AG20443 (cell line): ENCODE measurements at places on chromosomes 5 and 9.

- no peak for DNase-seq
These were observed 150.8 kb upstream of the PPP1R26 start for GRCh38 chr9:135328485-135329417.

DNA sequence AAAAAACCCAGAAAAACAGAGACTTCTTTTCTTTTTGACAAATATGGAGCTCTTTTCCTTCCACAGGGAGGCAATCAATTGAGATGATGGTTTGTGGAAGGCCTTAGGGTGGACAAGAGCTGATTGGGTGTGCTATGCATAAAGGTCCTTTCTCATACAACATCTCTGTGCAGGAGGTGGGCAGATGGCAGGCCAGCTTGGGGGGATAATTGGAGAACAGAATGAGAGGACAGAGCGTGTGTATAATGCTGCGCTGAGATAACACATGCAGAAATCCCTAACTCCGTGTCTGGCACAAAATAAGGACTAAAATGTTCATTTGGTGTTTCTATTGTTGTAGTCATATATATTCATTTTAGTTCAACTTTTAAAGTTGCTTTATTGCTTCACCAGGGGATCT, 159.0 kb upstream of the MEF2C start:
- DNase-seq = no peak

GRCh38 chr9:123408313-123409262, 52.6 kb downstream of the CRB2 start:
- no peak for DNase-seq

DNA sequence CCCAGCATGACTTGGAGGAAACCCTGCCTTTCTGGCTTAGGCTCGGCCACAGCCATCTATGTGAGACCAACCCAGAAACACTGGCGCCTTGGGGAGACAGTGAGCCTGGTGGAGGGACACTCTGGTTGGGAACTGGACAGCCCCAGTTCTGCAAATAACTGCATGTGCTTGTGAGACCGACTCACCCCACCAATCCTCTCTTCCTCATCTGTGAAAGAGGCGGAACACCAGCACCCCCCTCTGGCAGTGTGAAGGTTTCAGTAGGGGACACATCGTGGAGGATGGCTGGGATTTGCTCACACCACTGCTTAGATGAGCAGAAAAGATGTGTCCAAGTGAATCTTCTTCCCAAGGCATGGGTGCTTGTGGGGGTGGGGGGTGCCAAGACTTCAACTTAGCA, 43.4 kb upstream of the N4BP3 start:
- DNase-seq = peak; percentile 52

- DNase-seq = no peak
These were observed 130.1 kb upstream of the OSMR start for GRCh38 chr5:38715696-38716095.

DNA sequence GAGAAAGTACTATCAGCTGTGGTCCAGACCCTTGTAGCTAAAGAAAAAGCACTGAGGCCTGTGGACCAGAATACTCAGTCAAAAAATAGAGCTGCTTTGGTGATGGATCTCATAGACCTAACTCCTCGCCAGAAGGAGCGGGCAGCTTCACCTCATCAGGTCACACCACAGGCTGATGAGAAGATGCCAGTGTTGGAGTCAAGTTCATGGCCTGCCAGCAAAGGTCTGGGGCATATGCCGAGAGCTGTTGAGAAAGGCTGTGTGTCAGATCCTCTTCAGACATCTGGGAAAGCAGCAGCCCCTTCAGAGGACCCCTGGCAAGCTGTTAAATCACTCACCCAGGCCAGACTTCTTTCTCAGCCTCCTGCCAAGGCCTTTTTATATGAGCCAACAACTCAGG, 8.9 kb downstream of the RAB24 start:
- no peak for DNase-seq

GRCh38 chr9:27154908-27155307, 45.9 kb downstream of the TEK start:
- peak; percentile 84 for DNase-seq

DNA sequence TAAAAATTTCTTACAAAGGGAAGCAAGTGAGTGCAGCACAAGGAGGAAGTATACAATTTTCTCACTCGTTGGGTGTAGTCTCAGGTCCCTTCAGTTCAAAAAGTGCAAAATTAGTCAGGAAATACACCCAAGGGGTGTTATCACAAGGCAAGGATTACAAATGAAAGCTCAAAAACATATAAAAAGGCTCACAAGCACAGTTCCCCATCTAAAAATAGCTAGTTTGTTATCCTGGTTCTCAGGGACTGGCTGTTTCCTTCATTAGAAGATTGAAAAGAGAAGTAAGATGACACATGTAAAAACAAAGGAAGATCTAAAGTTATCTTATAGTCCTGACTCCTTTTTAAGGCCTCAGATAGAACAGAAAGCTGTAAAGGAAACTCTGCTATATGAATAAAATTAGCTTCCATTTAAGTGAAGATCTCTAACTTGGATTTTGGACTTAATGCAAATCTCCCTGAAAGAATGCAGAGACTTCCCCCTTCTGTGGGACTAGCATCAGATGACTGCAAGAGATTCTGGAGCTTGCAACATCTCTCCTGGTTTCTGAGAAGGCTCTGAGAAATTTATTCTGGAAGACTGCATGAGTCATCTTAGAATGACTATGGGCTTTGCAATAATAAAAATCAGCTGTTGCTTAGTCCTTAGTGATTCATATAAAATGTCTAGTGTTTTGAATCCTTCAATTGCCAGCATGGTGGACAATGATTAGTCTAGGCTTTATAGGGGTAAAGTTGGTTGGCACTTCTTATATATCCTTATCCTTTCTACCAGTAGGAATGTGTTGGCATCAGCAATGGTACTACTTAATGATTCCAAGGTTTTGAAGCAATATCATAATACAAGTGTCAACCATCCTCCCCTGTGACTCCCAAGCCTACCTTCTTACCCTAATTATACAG, 25.4 kb downstream of the DAB2 start:
- peak; percentile 83 for DNase-seq

DNA sequence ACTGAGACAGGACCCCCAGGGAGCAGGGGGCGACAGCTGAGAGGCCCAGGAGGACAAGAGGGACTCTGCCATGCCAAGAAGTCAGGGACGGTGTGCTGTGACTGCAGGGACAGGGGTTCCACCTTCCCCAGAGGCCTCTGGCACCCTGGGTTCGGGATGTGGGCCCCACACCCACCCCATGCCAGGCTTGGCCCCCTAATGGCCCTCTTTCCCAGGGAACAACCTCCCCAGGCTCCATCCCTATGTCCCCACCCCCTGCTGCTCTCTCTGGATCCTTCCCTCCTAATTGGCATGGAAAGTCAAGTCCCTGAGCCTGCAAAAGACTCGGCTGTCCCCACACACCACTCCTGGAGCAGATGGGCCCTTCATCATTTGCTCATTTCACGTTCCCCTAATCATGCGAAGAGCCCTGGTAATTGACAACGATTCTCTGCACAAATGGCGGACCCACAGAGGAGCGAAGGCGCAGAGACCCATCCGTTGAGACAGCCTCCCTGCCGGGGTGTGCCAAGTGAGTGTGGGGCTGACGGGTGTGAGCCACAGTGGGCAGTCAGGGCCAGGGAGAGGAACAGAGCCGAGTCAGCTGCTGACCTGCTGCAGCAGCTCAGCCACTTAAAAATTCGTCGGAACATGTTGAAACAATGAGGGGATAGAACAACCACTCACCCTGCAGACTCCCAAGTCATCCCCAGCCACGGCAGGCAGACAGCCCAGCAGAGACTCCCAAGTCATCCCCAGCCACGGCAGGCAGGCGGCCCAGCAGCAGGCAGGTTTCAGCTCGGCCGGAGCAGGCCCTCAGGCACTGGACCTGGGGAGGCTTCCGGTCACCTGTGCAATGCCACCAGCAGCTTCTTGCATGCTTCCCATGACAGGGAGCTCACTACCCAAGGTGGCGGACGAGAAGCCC, 109.0 kb downstream of the VAV2 start:
- DNase-seq = no peak

GRCh38 chr9:136295055-136295454, 8.8 kb downstream of the CCDC187 start:
- DNase-seq = no peak

- no peak for DNase-seq
These were observed 40.1 kb upstream of the TIFAB start for GRCh38 chr5:135492319-135492626.

DNA sequence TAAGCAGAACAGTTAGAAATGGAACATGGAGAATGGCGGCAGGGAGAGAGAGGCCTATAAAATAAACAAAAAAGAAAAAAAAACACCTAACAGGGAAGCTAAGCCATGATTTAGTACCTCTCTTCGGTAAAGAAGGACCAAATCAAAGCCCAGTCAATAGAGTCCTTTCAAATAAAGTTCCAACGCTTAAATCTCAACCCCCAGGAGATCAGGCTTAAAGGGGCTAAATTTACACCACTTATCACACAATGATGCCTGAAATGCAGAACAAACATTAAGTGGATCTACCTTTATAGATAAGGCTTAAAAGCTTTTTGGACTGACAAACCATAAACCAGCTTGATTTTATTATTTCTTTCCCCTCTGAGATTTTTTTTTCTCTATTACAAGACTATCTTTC, 66.3 kb downstream of the PRELID2 start:
- no peak for DNase-seq

DNA sequence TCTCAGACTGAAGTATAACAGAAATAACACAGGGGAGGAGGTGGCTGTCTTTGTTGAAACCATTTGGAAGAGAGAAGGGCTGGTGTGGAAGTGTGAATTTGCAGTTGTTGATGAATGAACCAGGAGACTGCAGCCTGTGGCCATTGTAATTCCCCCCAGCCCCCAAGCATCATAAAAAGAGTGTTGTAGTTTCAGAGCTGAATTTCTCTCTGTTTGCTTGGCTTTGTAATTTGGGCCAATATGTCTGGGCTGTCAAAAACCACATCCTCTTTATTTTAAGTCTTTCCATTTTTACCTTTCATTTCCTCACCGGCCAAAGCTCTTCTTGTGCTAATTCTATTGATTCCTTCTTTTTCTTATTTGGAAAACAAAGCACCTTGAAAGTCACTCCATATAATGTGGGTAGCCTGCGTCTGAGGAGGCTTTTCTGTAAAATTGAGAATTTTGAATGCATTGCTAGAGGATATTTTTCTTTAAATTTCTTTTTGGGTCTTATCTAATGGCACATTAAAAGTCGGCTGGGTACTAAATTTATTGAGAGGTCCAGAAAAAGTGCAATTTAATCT, 383.3 kb downstream of the OSTF1 start:
- DNase-seq = no peak

DNA sequence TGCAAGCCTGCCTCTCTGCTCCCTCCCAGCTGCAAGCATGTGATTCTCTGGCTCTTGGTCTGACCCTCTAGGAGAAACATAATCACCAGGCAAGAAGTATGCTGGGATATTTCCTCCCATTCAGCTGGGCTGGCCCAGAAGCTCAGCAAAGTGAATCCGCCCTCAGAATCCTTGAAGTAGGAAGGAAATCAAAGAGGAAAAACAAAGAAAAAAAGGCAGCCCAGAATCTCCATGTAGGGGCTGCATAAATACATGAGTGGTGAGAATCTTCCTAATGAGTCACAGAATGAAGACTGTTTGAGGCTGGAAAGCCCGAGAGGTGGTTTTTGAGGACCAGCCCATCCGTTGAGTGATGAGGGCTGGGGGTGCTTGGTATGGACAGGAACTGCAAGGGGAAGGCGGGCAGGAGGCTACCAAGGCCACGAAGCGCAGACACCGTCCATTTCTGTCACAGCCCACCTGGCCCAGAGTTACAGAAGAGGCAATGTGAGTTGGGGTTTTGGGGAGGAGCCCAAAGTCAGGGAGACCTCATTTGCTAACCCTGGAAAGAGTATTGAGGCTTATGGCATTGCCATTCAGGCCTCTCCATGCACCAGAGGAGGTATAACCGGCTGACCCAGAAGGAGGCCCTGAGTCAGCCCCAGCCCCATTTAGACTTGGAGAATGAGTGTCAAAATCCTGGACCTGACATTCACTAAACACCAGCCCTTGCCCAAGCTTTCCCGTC, 33.4 kb upstream of the TGFBR1 start:
- DNase-seq = no peak

DNA sequence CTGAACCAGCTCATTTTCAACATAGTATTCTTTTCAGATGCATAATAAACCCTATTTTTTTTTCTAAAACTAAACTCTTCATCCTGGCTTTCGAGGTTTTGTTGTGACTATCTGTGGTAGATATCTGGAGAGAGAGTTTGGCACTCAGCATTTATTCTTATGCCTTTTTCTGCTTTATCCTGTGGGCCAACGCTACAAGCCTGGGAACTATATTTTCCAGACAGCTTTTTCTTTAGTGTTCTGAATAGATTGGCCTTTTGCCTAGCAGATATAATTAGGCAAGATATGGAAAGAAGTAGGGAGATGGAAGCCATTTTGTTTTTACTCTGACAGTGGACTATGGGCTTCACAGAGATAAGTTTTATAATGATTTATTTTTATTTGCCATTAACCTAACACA, 486.7 kb downstream of the TMEM232 start:
- DNase-seq = no peak

GRCh38 chr5:14190194-14191164, 47.3 kb downstream of the TRIO start:
- DNase-seq = peak; percentile 87

DNA sequence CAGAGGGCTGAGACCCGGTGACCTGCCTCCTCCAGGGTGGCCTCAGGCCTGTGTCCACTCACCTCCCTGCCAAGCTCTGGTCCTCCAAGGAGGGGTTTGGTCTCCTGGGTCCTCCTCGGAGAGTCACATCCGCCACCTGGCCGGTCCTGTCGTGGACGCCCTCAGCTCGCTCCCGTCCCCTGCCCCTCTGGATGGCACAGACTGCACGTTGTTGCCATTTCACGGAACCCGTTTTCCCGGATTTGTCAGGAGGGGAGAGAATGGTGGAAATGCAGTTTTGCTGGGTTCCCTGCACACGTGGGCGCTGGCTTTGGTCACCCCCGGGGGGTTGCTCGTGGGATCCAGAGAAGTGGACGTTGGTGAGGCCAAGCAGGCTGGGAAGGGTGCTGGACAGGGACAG, 62.7 kb downstream of the RXRA start:
- DNase-seq = no peak

- peak; percentile 68 for DNase-seq
These were observed 91.1 kb upstream of the RANBP3L start for GRCh38 chr5:36392818-36393217.

GRCh38 chr5:133121611-133122150, 69.9 kb downstream of the HSPA4 start:
- no peak for DNase-seq

DNA sequence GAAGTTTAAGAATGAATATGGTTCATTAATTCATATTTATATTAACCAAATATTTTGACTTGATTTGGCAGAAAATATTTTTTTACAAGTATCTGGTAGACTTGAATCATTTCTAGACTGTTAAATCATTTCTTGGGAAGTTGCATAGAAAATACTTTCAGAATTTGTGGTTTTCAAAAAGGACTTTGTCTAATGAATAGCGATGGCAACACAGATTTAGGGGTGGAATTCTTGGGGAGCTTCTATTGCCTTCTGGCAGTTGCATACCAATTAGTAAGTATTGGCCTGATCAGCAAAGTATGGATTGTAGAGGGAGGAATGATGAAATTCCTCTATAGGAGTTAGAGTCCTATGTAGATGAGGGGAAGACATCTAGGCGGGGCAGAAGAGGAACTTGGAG, 68.6 kb upstream of the CKMT2 start:
- no peak for DNase-seq

DNA sequence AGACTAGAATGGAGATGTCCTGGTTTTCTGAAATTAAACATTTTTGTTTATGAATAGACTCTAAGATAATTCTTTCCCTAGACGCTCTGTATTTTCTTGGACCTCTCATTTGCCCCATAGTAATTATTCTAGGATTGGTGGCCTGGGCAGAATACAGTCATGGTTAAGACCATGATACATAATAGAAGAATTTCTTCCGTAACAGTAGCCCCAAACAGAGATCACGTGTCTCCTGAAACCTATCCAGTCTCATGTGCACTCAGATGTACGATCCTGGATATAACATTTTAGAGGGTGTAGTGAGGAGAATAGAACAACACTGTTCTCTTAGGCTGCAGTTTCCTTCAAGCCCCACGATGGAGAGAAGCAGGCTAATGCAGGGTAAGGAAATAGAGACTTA, 22.3 kb downstream of the PCDHAC2 start:
- no peak for DNase-seq
